ENCODE measurements at places on chromosomes 4 and X.

DNA sequence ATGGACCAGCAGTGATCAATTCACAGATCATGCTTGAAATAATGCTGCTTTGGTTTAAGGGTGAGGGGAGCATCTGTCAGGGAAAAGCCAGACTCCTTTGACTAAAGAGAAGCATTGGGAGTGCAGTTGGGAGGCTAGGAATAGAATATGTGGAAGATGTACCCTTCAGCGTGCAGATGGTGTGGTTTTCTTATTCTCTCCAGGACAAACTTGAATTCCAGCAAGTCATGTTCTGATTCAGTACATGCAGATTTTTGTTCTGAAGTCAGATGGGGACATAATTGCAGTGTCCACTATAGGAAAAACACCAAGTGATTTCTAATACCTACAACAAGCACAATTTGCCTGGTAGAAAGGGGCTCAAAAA lies 99.0 kb upstream of the LIMCH1 start:
- DNase-seq, result no peak

GRCh38 chr4:72909461-72909860 lies 160.1 kb downstream of the COX18 start:
- no peak for DNase-seq

DNA sequence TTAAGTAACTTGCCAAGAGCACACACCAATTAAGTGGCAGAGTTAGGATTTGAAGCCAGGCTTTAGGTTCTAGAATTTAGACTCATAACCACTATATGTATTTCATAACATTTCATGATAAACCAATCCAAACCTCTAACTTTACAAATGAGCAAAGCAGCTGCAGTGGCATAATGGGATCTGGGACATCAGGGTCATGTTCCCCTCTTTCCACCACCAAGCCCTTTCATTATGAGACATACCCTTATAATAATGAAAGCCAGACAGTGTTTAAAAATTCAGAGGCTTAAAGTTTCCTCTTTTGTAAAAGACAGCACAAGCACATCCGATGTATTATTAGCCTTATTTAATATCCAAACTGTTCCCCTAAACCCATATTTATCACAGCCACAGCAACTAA lies 28.3 kb upstream of the AMELX start:
- DNase-seq, result no peak

DNA sequence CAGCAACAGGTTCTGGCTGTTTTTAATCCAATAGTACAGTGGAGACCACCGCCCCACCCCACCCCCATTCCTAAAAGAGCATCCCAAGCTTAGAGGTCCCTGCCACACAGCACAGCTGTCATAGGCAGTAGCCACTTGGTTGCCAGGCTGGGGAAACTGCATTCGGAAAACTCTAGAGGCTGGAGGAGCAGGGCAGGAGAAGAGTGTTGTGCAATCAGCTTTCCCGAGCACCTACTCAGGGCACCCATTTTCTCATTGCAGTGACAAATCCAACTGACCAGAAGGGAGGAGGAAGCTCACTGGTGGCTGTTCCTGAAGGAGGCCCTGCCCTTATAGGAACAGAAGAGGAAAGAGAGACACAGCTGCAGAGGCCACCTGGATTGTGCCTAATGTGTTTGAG lies 1.1 kb downstream of the CXCL1 start:
- DNase-seq, result no peak

GRCh38 chr4:68732653-68733466 lies 62.4 kb upstream of the UGT2B15 start:
- DNase-seq, result no peak

- DNase-seq, result no peak
Observed at GRCh38 chr4:54593795-54594322, 63.9 kb upstream of the KIT start.

GRCh38 chr4:112327965-112328733 lies 31.0 kb downstream of the ALPK1 start:
- DNase-seq, result peak; percentile 12

- no peak for DNase-seq
Observed at GRCh38 chrX:97119474-97120109, 235.9 kb downstream of the RPA4 start.

DNA sequence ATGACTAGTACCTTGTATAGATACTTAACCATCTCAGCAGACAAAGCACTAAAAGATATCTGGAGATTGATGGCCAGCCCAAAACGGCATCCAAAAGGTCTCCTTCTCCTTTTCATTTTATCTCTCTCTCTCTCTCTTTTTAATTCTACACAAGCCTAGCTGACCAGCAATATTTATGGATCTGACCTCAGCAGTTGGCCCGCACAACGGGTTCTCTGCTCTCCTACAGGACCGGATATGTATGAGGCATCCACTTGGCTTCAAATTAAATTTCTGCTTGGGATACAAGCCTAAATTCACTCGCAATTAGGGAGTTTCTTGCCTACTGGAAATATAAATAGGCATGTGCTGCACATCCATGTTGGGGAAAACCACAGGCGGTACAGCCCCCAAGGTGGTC lies 22.5 kb upstream of the CT55 start:
- DNase-seq, result no peak

DNA sequence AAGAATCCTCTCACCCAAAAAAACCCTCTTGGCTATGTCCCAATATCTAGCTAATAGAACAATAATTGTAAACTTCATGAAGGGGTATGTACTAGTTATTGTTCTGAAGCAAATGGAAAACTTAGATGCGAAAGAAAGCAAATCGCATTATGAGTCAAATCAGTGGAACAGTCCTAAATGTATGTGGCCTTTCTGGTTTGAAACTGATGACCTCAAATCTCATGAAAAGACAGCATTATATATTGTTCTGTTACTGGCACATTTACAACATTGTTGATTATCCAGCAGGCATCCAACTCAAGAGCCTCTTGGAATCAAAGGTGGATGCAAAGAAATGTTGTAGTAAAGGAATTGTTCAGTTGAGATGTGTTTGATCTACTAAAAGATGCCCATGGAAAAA lies 34.7 kb downstream of the CSN3 start:
- no peak for DNase-seq

GRCh38 chrX:149074398-149074797 lies 430.7 kb downstream of the IDS start:
- DNase-seq, result peak; percentile 25

GRCh38 chr4:142707401-142707800 lies 138.7 kb downstream of the INPP4B start:
- no peak for DNase-seq

- DNase-seq, result no peak
Observed at GRCh38 chr4:53931461-53931961, 132.9 kb downstream of the CHIC2 start.

GRCh38 chr4:76504613-76505465 lies 69.8 kb downstream of the SHROOM3 start:
- peak; percentile 44 for DNase-seq

DNA sequence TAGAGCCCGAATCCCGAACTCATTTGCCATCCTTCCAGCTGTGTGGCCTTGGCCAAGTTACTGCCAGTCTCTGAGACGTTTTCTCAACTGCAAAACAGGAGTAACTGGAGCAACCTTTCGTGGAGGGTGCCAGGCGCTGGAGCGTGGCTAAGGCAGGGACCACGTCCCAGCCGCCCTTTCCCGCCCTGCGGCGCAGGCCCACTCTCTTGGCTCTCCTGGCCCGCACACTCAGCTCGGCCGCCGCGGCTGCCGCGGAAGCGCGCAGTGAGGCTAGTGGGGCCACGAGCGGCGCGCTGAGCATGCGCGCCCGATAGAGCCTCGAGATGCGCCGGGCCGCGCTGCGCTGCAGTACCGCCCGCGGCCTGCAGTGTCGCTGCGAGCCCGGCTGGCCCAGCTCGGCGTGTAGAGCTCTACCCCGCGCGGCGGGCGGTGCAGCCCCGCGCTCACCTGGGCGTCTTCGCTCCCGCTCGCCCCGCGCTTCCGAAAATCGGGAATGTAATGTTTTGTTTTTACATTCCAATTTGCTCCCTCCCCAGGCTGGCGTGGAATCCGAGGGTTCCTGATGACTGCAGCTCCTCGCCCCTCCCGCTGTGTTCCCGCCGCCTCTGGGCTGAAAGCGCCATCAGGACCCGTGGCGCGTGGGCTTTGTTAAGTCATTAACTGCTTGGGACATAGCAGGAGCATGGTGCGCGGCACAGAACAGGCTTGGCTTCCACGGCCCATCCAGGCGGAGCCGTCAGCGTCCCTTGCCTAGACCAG lies 4.0 kb upstream of the ZNF518B start:
- peak; percentile 71 for DNase-seq
